ENCODE measurements at places on chromosomes 16 and 17. TPM values are rescaled to one million over a fixed set of nuclear protein-coding genes. Genes with fewer than 3 reads are reported as not detected.

GRCh38 chr17:72466199-72466598, 345.4 kb downstream of the SOX9 start:
- H3K36me3 ChIP-seq, result no peaks in the 10 kb centered on the region
- H3K27ac ChIP-seq, result peak overlapping the region; percentile 96
- H3K4me1 ChIP-seq, result peaks cover 41% of the 10 kb centered on the region
- peak overlapping the region; percentile 84 for H3K4me3 ChIP-seq
- DNase-seq, result peak; percentile 55
- H3K27me3 ChIP-seq, result no peaks in the 10 kb centered on the region

- H3K27ac ChIP-seq, result no peak overlapping the region
- DNase-seq, result no peak
- H3K4me3 ChIP-seq, result no peak overlapping the region
- H3K4me1 ChIP-seq, result no peaks in the 10 kb centered on the region
Measured at GRCh38 chr17:4539576-4540223, 15.5 kb downstream of the MYBBP1A start.

DNA sequence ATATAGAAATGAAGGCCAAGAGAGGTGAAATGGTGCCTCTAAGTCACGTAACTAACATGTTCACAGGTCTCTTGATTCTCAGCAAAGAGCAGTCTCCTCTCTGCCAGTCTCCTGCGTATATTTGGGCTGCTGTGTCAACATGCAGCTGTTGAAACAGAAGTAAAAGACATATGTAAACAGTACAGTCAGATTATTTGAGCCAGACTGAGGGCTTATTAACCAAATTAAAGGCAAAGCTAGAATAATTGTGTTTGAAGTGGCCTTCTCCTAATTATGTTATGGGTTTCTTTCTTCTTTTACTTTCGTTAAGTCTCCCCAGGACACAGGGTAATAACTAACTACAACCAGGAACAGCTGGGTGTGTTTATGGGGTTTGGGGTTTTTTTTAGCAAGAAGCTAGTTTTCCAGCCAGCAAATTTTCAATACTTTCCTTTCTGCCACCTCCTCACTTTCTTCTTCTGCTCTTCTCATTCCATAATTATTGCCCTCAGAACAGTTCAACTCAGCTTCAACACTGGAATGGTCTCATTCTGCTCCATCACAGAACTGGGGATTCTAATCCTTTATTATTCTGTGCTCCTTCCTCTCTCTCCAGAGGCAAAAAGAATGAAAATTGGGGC, 18.4 kb downstream of the G6PC1 start:
- no peak overlapping the region for H3K4me3 ChIP-seq
- no peak overlapping the region for H3K27ac ChIP-seq
- H3K27me3 ChIP-seq, result peaks cover 24% of the 10 kb centered on the region
- H3K36me3 ChIP-seq, result no peaks in the 10 kb centered on the region
- DNase-seq, result no peak

The PNMT gene
- 0.27 TPM for total RNA-seq

All from HFFc6 (cell line).